ENCODE measurements at places on chromosomes 11 and 22.

- DNase-seq = peak; percentile 70
These were observed 848 bp upstream of the PTPRCAP start for GRCh38 chr11:67438158-67438902.

GRCh38 chr11:66904981-66905521, 48.2 kb downstream of the LRFN4 start:
- no peak for DNase-seq

- no peak for DNase-seq
These were observed 11.7 kb upstream of the KAT5 start for GRCh38 chr11:65700399-65700798.

- no peak for DNase-seq
These were observed 35.9 kb upstream of the SESN3 start for GRCh38 chr11:95266751-95267374.

- peak; percentile 68 for DNase-seq
These were observed 89.7 kb upstream of the PHOX2A start for GRCh38 chr11:72333661-72334060.

- DNase-seq = no peak
These were observed 19.4 kb upstream of the VSTM5 start for GRCh38 chr11:93869830-93870229.

DNA sequence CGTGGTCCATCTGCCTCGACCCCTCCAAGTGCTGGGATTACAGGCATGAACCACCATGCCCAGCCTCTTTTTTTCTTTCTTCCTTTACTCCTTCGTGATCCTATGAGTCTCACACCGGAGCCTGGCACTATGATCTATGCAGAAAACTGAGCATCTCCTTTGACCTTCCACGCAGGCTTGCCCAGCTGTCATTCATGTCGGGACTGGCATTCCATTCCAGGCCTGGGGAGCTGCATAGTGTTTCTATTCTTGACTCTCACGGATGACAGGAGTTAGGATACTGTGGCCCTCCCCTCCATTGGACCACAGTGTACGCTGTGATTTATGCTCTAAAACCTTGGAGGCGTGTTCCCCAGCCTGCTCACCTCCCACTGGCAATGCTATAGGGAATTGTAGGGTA, 611.8 kb downstream of the BRD1 start:
- DNase-seq = no peak
